Stimulated activated CD8-positive, alpha-beta memory T cell treated with anti-CD3 and anti-CD28 coated beads, Interleukin-4, amount 100 ng/mL, for 24 hours (primary cell): ENCODE measurements at places on chromosomes 1 and 21.

DNA sequence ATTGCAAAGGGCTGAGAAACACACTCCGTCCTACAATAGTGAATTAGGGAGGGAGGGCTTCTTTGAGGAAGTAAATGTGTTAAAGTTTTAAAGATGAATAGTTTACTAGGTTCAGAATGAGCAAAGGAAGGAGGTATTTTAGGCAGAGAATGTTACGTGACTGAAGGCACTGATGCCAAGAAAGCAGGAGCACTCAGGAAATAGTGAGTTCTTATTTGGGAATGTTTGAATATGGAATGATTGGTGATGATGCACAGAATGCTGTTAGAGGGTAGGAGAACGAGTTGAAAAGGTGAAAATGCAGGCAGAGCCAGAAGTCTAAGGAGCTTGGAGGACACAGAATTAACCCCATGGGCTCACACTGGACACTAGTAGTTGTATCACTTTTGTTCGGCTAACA lies 108.0 kb downstream of the NRIP1 start:
- DNase-seq: no peak

DNA sequence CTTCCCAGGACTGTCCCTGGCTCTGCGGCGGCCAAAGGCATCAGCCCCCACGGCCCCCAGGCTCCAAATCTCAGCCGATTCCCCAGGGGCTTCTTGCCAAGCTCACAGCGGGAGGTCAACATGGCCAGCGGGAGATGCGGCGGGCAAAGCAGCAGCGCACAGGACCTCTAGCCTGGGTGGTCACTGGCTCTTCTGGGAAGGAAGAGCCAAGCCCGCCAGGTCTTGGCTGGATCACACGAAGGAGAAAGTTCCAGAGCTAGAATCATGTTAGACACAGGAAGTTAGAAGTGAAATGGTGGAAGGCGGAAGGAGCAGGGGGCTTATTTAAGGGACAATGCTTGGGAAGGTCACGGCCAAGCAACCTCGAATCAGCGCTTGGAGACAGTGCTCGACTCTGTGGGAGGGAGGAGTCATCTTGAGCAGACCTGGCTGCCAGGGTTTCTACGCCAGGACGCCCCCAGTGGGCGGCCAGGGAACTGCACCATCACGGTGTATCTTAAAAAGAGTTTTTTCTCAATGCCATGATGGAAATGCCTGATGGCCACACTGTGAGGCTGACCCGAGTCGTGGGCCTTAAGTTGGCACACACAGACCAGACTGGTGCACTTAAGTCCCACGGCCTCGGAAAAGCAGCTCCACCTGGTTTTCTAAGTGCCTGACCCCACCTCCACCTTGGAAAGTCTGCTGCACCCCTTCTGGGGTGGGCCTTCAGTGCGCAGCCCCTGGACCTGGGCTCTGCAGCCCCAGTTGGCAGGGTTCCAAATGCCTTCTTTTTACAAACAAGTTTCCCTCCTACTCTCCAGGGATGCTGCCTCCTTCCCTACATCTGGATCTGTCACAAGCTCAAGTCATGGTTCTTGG lies 29.3 kb downstream of the SLC66A1 start:
- DNase-seq: peak; percentile 68

DNA sequence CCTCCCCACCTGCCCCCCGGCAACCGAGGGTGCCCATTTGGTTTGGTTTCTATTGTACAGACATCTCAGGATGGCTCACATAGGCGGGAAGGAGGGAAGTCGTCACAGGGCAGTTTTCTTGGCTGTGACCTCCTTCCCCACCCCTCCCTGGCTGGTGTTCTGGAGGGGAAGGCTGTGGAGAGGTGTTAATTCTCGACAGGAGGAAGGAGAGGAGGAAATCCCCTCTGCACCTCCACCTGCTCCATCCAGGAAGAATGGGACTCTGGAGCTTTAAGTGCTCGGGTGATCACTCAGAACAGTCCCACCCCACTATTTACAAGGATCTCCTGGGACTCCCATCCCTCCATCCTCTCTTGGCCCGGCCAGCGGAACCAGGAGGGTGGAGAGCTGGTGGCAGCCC lies 7.6 kb downstream of the MEX3A start:
- DNase-seq: no peak

- DNase-seq: no peak
These were observed 38.9 kb upstream of the AJAP1 start for GRCh38 chr1:4615501-4615900.

GRCh38 chr1:14875524-14876509 lies 277.3 kb downstream of the KAZN start:
- DNase-seq: no peak

DNA sequence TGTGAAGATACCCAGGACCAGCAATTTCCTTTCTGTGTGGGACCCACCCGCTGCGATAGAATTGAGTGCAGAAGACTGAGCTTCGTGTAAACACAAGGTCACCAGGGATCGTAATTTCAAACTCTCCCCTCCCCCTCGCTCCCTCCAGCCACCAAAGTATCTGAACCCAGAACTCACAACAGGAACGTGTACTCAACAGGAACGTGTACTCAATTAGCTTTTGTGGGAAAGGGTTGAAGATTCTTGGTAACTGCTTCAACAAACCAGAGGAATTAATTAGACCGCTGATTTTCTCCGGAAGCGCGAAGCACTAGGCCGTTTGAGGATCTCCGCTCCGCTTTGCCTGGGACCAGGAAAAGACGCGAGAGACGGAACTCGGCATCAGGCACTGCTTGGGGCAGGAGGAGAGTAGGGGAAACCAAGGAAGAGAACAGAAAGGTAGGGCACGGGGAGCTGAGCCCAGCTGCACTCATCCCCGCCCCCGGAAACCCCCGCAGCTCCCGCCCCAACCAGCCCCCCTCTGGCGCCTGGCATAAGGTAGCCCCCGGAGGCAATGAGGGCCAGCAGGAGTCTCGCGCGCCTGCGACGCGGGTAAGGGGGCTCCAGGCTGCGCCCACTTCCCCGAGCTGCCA lies 453 bp downstream of the DRAM2 start:
- peak; percentile 42 for DNase-seq

GRCh38 chr1:44437107-44437716 lies 32.2 kb downstream of the RNF220 start:
- DNase-seq: no peak

- no peak for DNase-seq
These were observed 125.0 kb downstream of the FOXD2 start for GRCh38 chr1:47562799-47563198.

DNA sequence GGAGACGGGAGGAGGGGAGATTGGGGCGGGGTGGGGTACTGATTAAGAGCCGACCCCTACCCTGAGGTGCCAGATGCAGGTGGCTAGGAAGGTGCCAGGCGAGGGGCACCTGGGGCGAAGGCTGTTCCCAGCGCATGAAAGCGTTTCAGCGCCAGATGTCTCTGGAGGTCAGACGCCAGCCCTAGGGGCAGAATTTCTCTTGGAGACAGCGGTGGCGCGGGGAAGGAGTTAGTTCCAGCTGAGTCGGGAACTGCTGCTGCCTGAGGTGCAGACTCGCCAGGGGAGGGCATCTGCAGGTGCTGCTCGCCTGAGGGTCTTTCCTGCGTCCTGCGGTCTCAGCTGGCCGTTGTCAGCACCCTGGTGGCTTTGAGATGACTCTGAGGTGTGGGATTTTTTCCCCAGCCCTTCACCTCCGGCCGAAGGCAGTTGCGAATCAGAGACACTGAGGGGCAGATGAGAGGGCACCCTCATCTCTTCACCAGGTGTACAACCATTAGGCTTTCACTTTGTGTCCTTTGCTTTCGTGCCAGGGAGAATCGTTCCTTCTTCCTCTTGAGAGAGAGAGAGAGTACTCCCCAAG lies 539 bp downstream of the CGN start:
- no peak for DNase-seq

DNA sequence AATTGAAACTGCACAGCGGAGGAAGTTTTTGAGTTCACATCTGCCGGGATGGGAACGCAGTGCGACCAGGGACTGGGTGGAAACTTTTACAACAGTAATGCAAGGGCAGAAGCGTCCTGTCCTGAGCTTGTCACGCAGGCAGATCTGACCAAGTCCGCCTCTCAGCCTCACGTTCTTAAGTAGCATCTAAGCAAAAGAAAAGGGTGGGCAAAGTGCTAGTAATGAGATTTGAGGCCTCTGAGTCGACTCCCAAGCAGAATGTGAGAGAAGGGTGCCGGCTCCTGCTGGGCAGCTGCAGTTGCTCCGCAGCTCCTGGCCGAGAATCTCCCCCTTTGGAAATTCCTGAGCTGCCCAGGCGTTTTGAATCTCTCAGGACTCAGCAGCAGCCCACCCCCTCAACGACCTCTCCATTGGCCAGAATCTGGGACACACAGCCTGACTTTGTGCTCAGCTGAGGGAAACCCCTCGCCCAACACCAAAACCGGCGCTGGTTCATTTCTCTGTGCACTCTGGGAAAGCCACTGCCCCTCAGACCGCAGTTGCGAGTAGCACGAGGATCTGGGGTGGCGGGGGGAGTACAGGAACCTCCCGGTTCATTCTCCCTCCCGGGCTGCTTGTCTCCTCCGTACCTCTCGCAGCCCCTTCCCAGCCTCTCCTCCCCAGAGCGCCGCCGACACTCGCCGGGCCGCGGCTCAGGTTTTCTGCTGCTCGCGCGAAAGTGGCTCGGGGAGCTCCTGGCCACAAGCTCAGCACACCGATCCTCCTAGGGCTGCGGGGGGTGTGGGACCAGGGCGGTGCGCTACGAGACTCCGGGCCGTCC lies 913 bp upstream of the S1PR1 start:
- peak; percentile 46 for DNase-seq

DNA sequence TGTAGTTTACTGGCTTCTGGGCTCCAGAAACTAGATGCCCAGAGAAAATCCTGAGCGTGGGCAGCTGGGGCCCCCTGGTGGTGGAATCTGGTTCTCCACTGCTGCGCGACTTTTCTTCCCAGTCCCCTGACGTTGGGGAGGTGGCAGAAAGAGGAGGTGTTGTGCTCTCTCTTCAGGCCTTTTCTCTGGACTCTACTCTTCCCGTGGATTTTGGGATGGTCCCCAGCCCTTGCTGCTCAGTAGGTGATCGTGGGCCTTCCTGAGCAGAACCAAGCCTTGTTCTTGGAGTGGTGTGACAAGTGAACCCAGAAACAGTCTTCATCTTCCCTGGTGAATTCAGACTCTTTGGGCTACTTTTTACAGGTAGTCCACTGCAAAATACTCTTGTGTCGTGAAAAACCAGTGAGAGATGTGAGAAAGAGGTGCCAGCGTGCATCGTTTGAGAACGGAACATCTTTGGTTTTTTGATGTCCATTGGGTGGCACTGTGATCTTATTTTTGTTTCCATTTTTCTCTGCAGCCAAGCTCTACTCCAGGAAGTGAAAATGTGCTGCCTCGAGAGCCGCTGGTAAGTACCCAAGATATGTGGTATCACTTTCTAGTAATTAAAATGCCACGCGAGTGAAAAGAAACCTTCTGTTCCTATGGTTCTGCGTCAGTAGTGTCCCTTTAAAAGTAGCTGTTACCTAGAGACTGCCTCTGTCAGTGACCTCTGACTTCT lies 20.2 kb downstream of the PEX14 start:
- DNase-seq: peak; percentile 70

GRCh38 chr1:60948486-60948885 lies 133.9 kb upstream of the NFIA start:
- DNase-seq: no peak

DNA sequence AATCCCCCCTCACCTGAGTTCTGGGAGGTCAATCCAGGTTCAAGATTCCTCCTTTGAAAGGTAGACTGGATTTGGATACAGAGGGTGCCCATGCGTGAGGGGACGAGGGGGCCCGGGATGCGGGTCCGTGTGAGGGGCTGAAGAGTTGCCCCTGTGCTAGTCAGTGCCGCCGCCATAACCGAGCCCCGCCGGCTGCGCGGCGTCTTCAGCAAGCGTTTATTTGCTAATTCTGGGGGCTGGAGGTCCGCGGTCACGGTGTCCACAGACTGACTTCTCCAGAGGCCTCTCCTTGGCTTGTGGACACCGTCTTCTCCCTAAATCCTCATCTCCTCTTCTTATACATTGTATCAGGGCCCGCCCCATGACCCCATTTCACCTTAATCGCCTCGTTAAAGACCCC lies 20.9 kb upstream of the SAMD11 start:
- no peak for DNase-seq

DNA sequence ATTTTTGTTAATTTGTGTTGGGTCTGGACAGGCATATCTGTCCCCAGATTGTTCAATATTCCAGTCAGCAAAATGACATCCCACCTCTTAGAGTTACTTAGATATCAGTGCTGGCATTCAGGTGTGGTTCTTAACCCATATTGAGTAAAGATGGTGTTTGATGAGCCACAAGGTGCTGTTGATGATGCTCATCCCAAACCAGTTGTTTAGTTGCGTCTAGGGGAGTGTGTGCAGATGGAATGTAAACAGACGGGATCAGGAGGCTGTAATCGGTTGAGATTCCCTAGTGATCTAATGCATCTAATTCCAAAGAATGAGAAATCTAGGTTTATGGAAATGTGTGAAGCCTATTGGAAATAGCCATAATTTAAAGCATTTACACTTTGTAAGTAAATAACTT lies 1.1 kb downstream of the HOOK1 start:
- DNase-seq: no peak

DNA sequence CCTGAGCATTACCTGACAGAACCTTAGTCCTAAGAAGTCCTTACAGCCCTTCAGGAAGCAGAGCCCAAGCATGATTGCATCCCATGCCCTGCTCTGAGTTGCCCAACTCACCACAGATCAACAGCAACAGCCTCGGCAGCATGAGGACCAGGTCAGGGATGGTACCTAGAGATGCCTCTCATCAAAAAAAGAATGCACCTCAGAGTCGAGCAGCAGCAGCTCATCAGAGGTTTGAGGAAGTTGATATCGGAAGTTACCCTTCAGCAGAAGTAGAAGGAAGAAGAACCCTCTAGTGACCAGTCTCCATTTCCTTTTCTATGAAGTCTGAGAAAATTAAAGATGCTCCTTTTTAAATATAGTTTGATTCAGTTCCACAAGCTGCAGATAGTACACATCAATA lies at the start of gene FCRL1:
TSS of gene FCRL1 (minus strand) at position 225 of the 400 bp plus-strand sequence. CDS start at position 142, 83 bp downstream.
- DNase-seq: no peak

GRCh38 chr1:56644919-56645676 lies at the start of gene PRKAA2:
Gene PRKAA2 (plus strand): TSS chr1:56645314. CDS start chr1:56645388, 74 bp downstream.
- DNase-seq: no peak

GRCh38 chr1:200866521-200866920 lies 6.3 kb upstream of the GPR25 start:
- no peak for DNase-seq

- DNase-seq: no peak
These were observed 23.8 kb upstream of the KCNA10 start for GRCh38 chr1:110542725-110543124.
